ENCODE measurements at places on chromosomes 5 and 9.

DNA sequence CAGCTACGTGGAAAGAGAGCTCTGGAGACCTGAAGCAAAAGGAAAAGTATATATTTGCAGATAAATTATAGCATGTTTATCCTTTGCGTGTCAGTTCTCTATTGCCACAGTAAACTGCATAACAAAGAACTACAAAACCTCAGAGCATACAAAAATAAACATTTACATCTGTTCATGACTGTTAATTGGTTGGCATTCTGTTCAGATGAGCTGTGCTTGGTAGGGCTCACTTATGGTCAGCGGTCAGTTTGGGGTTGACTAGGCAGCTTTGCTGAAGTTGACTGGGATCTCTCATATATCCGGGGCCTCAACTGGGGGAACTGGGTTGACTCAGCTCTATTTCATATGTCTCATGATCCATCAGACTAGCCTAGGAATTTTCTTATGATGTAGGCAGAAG, 257.7 kb downstream of the TLE1 start:
- no peaks in the 10 kb centered on the region for H3K4me1 ChIP-seq
- H3K27me3 ChIP-seq: no peaks in the 10 kb centered on the region
- H3K36me3 ChIP-seq: no peaks in the 10 kb centered on the region
- no peak overlapping the region for H3K27ac ChIP-seq
- DNase-seq: no peak

DNA sequence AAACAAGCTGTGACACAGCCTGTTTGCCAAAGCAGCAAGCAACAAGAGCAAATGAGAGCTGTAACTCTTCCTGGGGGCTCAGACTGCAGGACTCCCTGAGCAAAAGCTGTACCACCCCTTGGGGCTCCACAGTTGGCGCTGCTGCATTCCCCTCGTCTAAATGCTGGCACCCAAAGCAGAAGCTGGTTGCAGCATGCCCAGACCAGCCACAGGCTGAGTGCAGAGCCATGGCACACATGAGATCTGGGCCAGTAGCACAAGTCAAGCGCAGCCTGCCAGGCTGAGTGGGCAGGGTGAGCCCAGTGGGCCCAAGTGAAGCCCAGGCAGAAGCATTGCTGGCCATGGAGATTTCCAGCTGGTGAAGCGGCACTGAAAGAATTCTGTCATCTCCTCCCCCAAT, 157.3 kb upstream of the GRAMD2B start:
- no peaks in the 10 kb centered on the region for H3K4me1 ChIP-seq
- no peaks in the 10 kb centered on the region for H3K27me3 ChIP-seq
- no peak overlapping the region for H3K4me3 ChIP-seq

GRCh38 chr5:104628911-104629310, 1066.3 kb upstream of the NUDT12 start:
- no peak overlapping the region for H3K27ac ChIP-seq
- no peaks in the 10 kb centered on the region for H3K4me1 ChIP-seq
- H3K27me3 ChIP-seq: no peaks in the 10 kb centered on the region
- DNase-seq: no peak
- H3K36me3 ChIP-seq: no peaks in the 10 kb centered on the region

DNA sequence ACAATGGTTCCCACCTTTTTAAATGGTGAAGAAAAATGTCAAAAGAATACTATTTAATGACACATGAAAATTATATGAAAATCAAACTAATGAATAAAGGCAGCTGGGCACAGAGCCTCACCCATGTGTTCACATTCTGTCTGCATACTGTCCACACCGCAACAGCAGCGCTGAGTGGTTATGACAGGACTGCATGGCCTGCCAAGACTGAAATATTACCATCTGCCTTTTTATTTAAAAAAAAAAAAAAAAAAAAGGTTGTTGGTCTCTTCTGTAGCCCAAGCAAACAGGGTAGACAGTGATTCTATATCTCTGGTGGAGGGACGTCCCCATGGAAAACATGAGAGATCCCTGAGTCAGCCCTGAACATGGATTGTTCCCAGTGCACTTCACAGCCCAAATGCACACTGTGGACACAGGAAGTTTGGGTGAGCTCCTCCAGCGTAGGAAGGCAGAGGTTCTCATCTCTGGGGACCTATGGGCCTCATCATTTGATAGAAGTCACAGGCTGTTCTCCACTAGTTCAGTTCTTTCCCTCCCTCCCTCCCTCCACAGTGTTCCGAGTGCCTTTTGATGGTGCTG, 44.9 kb upstream of the SHC3 start:
- no peaks in the 10 kb centered on the region for H3K4me1 ChIP-seq
- no peak for DNase-seq
- peaks cover 31% of the 10 kb centered on the region for H3K27me3 ChIP-seq
- no peaks in the 10 kb centered on the region for H3K36me3 ChIP-seq
- no peak overlapping the region for H3K4me3 ChIP-seq
- H3K27ac ChIP-seq: no peak overlapping the region

DNA sequence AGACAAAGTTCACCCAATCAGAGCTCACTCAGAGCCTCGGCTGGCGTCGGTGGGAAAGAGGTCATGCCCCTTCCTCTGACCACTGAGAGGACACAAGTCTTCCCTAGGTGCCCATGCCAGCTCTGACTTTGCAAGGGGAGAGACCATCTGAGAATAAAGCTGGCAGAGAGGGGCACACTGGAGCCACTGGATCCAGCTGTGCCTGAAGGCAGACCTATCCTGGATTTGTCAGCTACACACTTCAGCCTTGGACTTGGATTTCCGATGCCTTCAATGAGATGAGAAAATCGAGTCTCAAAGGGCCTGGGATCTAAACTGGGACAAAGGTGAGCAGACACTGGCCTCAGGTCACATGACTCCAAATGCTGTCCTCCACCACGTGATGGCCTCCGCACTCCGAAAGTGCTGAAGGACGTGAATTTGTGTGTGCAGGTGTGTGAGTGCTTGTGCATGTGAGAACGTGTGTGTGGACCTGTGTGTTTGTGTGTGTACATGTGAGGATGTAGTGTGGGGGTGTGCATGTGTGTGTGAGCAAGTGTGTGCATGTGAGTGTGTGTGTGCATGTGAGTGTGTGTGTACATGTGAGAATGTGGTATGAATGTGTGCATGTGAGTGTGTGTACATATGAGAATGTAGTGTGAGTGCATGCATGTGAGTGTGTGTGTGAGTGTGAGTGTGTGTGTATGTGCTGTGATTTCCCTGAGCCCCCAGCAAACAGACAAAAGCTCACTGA, 37.9 kb downstream of the BARX1 start:
- DNase-seq: no peak
- no peak overlapping the region for H3K4me3 ChIP-seq
- no peaks in the 10 kb centered on the region for H3K27me3 ChIP-seq
- H3K27ac ChIP-seq: no peak overlapping the region
- no peaks in the 10 kb centered on the region for H3K4me1 ChIP-seq

DNA sequence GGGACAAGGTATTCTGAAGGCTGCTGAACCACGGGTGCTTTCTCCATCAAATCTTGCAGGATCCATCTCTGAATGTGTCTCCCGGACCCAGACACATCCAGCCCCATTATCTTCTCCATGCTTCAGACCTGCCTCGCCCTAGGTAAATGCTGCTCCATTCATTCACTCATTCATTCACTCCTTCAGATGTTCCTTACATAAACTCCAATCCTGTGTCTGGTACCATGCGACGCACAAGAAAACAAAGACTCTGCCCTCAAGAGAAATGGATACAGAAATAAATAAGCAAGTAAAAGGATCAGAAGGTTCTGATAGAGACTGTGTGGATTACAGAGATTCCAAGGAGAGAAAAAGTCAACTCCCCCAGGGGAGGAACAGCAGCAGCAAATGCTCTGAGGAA, 7.9 kb upstream of the PSMB7 start:
- peaks cover 3% of the 10 kb centered on the region for H3K27me3 ChIP-seq
- no peak for DNase-seq
- H3K27ac ChIP-seq: no peak overlapping the region
- H3K4me1 ChIP-seq: peaks cover 11% of the 10 kb centered on the region
- no peaks in the 10 kb centered on the region for H3K36me3 ChIP-seq

DNA sequence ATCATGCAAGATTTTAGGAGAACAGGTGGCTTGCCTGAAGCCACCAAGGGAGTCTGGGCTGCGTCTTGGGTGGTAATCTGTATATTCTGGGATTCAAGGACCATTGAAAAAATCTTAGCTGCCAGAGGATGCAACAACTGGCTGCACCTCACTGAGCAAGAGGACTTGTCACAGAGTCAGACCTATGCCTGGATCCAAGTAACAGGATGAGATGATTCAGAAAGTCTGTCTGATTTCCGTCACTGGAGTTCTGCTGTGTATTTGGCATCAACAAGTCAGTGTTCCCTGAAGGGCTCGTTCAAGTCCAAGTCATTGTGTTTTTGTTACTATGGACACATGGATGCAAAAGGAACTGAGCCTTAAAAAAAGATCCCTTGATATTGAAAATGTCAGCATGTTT, 37.8 kb upstream of the CARTPT start:
- no peaks in the 10 kb centered on the region for H3K4me1 ChIP-seq
- no peak for DNase-seq
- H3K27ac ChIP-seq: no peak overlapping the region
- H3K4me3 ChIP-seq: no peak overlapping the region
- peaks cover 31% of the 10 kb centered on the region for H3K27me3 ChIP-seq

DNA sequence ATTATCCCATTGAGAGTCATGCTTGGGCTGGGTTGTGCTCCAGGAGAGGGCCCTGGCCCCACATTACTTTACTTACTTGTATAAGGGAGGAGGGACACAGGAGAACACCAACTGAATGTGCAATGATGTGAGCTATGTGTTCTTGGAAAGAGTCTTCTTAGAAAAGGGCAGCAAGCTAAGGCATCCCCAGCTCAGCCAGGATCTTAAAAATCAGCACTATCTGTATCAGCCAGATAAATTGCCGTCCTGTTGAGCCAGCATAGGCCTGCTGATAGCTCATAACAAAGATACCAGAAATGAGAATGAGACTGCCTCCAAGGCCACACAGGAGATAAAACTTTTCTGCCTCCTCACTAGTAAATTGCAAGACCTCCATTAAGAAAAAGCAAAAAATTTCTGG, 357.5 kb downstream of the CAAP1 start:
- no peaks in the 10 kb centered on the region for H3K27me3 ChIP-seq
- H3K36me3 ChIP-seq: no peaks in the 10 kb centered on the region
- H3K4me1 ChIP-seq: no peaks in the 10 kb centered on the region

- H3K27ac ChIP-seq: no peak overlapping the region
- no peaks in the 10 kb centered on the region for H3K27me3 ChIP-seq
- peaks cover 31% of the 10 kb centered on the region for H3K36me3 ChIP-seq
- H3K4me1 ChIP-seq: peaks cover 49% of the 10 kb centered on the region
Observed at GRCh38 chr9:36396985-36397384, 3.1 kb downstream of the RNF38 start.

- no peak for DNase-seq
- peaks cover 39% of the 10 kb centered on the region for H3K36me3 ChIP-seq
- H3K4me1 ChIP-seq: no peaks in the 10 kb centered on the region
- H3K27me3 ChIP-seq: no peaks in the 10 kb centered on the region
- H3K27ac ChIP-seq: no peak overlapping the region
Observed at GRCh38 chr9:37820142-37820541, 19.5 kb downstream of the DCAF10 start.

DNA sequence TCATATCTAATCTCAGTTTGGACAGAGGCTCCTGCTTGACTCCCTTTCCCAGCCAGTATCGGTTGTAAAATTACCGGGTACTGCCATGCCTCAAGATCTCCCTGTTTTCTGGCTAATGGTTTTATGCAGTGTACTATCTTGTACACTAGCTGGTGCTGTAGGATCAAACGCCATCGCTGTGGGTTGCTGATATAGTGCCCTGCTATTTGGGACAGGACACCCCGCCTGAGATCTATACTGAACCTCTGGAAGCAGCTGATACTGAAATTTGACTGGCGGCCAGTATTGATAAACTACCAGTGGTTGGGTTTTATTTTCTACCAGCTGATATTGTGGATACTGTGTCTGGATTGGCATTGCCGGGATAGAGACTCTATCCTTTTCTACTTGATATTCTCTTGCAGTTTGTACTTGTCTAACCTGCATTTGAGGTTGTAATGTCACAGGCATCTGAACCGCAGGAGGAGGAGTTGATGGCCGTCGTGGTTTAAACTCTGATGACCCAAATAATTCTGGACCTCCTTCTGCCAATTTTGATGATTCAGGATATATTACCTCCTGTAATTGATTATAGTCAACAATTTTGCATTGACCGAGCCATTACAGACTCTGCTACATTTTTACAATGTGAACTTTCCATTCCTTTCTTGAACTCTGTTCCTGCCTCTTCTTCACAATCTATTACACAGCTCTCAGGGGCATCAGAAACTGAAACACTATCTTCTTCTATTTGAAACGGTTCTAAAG, 112.5 kb upstream of the LARP1 start:
- H3K27me3 ChIP-seq: peaks cover 15% of the 10 kb centered on the region
- no peak overlapping the region for H3K27ac ChIP-seq
- H3K4me1 ChIP-seq: peaks cover 12% of the 10 kb centered on the region
- H3K36me3 ChIP-seq: no peaks in the 10 kb centered on the region
- no peak overlapping the region for H3K4me3 ChIP-seq

DNA sequence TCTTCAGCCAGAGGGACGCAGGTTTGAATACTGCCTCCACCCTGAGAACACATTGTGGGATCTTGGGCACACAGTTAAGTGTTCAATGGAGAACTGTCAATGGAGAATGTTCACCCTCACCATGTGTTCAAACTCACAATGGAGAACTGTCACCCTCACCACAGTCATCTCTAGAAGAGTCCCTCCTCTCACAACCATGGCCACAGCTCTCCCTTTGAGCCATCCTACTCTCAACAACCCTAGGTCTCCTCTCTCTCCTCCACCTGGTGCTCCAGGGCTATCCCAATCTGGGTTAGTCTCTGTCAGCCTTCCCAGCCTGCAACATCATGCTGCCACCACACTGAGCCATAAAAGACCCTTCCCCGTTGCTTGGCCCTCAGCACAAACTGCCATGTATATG, 36.3 kb upstream of the HAND1 start:
- peaks cover 21% of the 10 kb centered on the region for H3K27me3 ChIP-seq

DNA sequence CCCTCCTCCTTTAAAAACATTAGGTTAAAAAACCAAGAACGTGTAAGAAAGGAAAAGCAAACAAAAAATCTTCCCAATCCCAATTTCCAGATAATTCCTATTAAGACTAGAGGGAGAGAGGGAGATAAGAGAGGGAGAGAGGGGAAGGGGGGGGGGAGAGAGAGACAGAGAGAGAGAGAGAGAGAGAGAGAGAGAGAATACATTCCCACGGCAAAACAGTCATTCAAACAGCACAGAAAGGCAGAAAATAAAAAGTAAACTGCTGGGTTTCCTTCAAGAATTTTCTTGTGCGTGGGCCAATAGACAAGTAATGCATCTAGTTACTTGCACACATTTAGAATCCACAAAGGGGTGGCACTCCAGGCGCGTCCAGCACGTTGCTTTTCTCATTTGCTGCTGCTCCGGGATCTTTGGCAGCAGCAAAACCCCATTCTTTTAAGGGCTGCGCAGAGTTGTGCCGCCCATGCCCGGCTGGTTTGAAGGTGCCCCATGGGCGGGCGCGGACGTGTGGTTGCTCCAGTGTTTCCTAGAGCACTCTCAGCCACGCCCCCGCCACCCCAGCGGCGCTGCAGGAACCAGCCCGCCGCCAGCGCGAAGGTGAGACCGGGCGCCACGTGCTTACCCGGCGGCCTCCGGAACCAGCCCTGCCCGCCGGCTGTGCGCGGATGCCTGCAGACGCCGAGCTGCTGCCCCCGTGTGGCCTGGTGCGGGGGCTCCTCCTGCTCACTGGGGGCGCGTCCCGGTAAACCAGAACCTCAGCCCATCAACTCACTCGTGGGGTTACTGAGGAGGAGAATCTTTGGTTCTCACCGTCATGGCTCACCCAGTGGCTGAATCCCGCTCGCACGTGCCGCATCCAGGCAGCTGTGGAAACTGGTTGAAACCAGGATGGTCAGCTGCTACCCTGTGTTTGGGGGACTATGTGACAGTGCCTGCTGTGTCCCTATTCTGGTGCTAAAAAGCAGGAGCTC, 44.6 kb downstream of the STC2 start:
- DNase-seq: peak; percentile 80
- H3K4me1 ChIP-seq: peaks cover 14% of the 10 kb centered on the region
- H3K27me3 ChIP-seq: peaks cover 46% of the 10 kb centered on the region

- no peaks in the 10 kb centered on the region for H3K27me3 ChIP-seq
- peaks cover 22% of the 10 kb centered on the region for H3K36me3 ChIP-seq
- peak; percentile 44 for DNase-seq
- peaks cover 86% of the 10 kb centered on the region for H3K4me1 ChIP-seq
- H3K27ac ChIP-seq: peak overlapping the region; percentile 90
Observed at GRCh38 chr5:40653221-40654022, 26.3 kb upstream of the PTGER4 start.

Measured in activated CD8-positive, alpha-beta T cell treated with anti-CD3 and anti-CD28 coated beads, Interleukin-2, amount 10 ng/mL, durations not matched to agents 7 days and 5 days (primary cell).